ENCODE measurements at places on chromosomes 7 and 10. TPM values are rescaled to one million over a fixed set of nuclear protein-coding genes. Genes with fewer than 3 reads are reported as not detected.

PSPH gene
- 5.1 TPM for total RNA-seq

DNA sequence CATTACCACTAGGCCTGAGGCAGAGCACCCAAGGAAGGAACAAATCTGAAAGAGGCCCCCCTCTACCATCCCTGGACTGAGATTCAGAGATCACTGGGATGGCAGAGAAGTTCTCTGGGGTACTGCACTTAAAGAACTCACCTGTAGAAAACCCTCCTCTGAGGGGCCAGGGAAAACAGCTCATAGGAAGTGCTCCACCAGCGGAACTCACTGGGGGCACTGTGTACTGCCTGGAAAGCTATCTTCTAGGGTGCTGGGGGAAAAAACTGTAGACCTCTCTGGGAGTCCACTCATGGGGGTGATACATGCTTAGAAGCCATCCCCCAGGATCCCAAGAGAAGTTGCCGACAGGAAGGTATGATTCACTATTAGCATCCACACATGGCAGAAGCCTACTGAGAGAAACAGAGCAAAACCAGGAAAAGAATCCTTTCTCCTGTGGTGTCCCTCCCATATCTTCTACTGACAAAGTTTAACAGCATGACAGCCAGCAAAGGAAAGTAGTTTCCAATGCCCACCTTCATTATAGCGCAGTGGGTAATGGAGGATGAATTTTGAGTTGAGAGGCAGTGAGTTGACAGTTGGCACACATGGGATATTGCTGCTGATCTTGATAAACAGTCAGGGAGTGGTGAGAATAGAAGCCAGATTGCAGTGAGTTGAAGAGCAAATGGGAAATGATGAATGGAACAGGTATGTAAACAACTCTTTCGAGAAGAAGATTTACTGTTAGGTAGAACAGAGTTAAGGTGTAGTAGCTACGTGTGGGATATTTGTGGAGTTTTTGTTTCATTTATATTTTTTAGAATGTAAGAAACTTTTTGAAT is 20.9 kb downstream of the ANKIB1 start:
- DNase-seq: no peak
- H3K27ac ChIP-seq: no peak overlapping the region
- H3K4me1 ChIP-seq: no peaks in the 10 kb centered on the region
- no peaks in the 10 kb centered on the region for H3K27me3 ChIP-seq
- no peaks in the 10 kb centered on the region for H3K36me3 ChIP-seq

- no peak for DNase-seq
- no peak overlapping the region for H3K27ac ChIP-seq
- H3K27me3 ChIP-seq: no peaks in the 10 kb centered on the region
- peaks cover 7% of the 10 kb centered on the region for H3K4me1 ChIP-seq
- H3K36me3 ChIP-seq: no peaks in the 10 kb centered on the region
- no peak overlapping the region for H3K4me3 ChIP-seq
Observed at GRCh38 chr10:123577921-123578461, 88.2 kb upstream of the GPR26 start.

DNA sequence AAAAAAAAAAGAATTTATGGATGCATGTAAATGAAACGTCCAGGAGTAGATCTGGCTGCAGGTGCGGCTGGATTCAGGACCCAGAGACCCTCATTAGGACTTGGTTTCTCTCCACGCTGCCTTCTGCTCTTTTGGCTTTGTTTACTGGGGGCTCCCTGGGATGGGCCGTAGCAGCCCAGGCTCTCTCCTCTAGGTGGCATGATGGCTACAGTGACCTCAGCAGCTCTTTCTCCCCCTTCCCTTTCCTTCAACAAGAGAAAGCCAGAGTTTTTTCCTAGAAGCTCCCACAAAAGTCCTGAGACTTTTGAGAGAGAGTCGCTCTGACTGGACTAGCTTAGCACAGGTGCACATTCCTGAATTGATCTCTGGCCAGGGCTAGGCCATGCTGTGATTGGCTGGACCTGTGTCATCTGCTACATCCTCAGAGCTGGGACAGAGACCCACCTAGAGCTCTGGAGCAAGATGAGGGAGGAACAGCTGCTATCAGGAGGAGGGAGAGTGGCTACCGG is 67.8 kb upstream of the PDCD4 start:
- peak overlapping the region; percentile 31 for H3K27ac ChIP-seq
- no peak for DNase-seq
- no peaks in the 10 kb centered on the region for H3K36me3 ChIP-seq

TEX47 gene
- total RNA-seq: not detected

DNA sequence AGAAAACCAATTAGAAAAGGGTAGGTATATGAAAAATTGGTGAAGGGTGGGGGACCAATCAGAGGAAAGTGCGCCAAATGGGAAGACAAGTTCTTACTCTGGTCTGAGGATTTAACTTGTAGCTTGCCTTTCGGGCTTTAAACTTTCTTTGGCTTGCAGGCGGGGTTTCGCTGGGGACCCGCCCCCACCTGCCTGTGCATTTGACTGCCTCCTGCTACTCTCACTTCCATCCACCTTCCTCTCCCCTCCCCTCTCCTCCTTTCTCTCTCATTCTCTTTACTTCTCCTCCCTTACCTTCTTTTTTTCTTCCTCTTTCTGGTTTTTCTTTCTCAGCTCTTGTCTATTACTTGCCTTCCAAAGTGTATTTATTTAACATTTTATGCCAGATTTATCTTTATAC is 278.8 kb downstream of the DNAJB9 start:
- DNase-seq: no peak
- no peak overlapping the region for H3K27ac ChIP-seq
- H3K4me1 ChIP-seq: no peaks in the 10 kb centered on the region

GDF2 gene
- not detected for total RNA-seq

DNA sequence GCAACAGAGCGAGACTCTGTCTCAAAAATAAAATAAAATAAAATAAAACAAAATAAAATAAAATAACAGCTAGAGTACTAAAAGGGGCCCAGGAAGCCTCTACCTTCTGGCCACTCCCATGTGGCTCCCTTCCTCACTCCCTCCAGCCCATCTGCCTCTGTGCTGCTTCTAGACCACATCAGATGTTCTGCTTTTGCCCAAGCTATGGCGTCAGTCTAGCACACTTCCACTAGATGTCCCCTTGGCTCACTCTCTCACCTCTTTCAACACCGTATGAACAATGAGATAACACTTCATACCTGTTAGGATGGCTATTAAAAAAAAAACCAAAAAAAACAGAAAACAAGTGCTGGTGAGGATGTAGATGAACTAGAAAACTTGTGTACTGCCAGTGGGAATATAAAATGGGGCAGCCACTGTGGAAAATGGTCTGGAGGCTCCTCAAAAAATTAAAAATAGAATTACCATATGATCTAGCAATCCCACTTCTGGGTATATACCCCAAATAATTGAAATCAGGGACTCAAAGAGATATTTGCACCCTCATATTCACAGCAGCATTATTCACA is 132.3 kb downstream of the ARHGAP22 start:
- H3K27me3 ChIP-seq: no peaks in the 10 kb centered on the region
- H3K36me3 ChIP-seq: no peaks in the 10 kb centered on the region
- no peak for DNase-seq
- no peak overlapping the region for H3K27ac ChIP-seq
- no peaks in the 10 kb centered on the region for H3K4me1 ChIP-seq
- H3K4me3 ChIP-seq: no peak overlapping the region

CWF19L1 gene
- 27.2 TPM for total RNA-seq

IL2RA gene
- 48.2 TPM for total RNA-seq

IGF2BP3 gene
- total RNA-seq: 0.27 TPM

DNA sequence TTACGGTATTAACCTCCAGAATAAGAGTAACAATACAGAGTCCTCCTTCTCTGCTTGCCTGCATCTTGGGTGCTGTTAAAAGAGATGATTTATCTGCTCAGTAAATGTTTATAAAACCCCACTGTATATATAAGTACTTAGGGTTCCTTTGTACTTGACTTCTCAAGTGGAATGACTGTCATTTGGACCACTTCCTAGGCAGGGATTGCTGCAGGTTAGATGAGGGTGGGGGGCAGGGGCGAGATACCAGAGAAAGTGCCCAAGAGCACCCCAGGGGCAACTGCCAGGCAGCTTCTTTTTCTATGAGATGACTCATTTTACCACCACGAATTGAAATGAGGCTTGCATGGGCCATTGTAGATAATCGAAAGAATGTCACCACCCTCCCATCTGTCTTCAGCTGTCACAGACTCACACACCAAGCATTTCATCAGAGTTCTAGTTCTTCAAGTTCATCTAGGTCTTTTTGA is 421.9 kb upstream of the GALNT17 start:
- no peaks in the 10 kb centered on the region for H3K27me3 ChIP-seq
- no peak overlapping the region for H3K27ac ChIP-seq
- DNase-seq: no peak
- H3K4me1 ChIP-seq: peaks cover 11% of the 10 kb centered on the region
- no peaks in the 10 kb centered on the region for H3K36me3 ChIP-seq

DNA sequence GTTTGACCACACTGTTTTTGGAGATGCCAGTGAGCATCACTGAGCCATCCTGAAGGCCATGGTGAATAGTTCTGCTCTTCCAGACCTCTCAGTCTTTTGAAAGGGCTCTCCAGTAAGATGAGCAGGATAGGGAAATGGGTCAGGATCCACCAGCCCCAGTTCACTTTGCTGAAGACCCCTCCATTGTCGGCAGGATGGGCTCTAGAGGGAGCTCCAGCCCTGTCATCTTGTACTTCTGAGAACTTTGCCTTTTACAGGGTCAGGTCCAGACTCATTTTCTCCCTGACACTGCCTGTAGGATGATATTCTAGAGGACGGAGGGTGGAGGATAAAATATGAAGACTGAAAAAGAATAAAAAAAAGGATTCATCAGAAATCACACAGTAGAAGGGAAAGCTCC is 13.1 kb downstream of the LHFPL3 start:
- DNase-seq: no peak
- H3K27ac ChIP-seq: no peak overlapping the region
- no peaks in the 10 kb centered on the region for H3K4me1 ChIP-seq
- H3K4me3 ChIP-seq: no peak overlapping the region
- H3K27me3 ChIP-seq: no peaks in the 10 kb centered on the region
- H3K36me3 ChIP-seq: no peaks in the 10 kb centered on the region

DNA sequence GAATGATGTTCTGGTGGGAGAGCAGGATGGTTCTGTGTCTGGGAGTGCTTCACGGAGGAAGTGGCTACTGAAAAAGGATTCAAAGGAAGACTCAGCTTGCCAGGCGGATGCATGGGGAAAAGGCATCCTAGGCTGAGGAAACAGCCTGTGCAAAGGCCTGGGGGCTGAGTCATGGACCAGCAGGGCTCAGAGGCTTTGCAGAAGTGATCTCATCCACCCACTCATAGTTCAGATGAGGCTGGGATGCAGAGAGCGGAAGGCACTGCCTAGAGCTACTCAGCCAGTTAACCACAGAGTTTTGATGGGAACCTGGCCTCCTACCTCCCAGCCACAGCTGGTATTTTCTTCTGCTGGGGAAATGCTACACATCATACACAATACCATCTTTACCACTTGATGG is 15.8 kb upstream of the ADAMTS14 start:
- peaks cover 5% of the 10 kb centered on the region for H3K4me1 ChIP-seq
- H3K4me3 ChIP-seq: no peak overlapping the region
- H3K27ac ChIP-seq: no peak overlapping the region
- H3K36me3 ChIP-seq: no peaks in the 10 kb centered on the region
- H3K27me3 ChIP-seq: no peaks in the 10 kb centered on the region

DNA sequence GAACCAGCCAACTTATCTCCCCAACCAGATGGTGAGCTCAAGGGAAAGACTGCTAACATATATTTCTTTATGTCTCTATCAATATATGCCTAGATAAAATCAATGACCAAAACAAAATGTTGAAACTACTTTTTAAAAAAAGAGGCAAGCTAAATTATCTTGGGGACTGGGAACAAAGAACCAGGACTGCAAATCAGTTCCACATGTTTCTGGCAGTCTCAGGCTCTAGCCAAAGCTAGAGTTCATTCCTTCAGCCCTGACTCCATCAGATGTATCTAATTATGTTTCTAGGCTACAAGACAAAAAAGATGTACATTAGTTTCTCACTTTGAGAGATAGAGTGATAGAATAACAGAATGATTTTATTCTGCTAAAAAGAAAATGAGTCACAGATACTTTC is 1290.3 kb upstream of the SORCS1 start:
- no peak overlapping the region for H3K4me3 ChIP-seq
- H3K27ac ChIP-seq: no peak overlapping the region
- no peaks in the 10 kb centered on the region for H3K4me1 ChIP-seq
- no peaks in the 10 kb centered on the region for H3K36me3 ChIP-seq

ADRB1 gene
- 0.42 TPM for total RNA-seq

SLC26A4 gene
- total RNA-seq: 1.5 TPM

DNA sequence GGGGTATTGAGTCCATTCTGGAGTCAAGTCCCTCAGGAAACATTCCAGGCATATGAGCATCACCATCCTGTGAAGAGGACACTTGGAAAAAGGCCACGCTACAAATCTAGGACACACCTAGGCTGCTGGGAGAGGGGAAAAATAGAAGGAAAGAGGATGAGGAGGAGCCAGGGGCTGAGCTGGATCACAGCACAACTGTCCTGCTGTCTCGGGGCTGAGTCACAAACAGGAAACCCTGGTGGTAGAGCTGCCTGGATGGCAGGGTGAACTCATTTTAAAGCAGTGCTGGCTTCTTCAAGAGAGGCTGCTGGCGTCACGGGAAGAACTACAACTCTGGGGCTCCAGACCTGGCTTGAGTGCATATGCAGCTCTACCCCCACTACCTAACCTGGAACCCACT is 151.5 kb downstream of the RNF216 start:
- no peaks in the 10 kb centered on the region for H3K27me3 ChIP-seq
- peaks cover 60% of the 10 kb centered on the region for H3K4me1 ChIP-seq
- no peak overlapping the region for H3K27ac ChIP-seq
- no peak overlapping the region for H3K4me3 ChIP-seq
- DNase-seq: no peak

DNA sequence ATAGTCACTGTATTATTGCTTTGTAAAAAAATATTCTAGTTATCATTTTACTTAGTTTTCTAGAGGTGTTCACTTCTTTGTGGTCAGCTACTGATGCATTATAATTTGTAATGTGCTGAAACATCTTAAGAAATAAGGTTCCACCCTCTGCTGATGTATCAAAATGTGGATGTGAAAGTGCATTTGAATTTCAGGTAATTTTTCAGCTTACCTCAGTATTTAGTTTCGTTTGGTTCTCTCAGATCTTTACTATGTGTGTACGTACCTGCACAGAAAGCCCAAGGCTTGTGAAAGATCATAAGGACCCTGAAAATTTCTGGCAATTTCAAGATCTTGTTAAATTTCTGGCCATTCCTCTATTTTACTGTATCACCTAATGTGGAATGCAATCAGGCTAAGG is 542.3 kb upstream of the TPK1 start:
- no peaks in the 10 kb centered on the region for H3K27me3 ChIP-seq
- no peak overlapping the region for H3K27ac ChIP-seq
- H3K4me3 ChIP-seq: no peak overlapping the region
- no peak for DNase-seq
- H3K4me1 ChIP-seq: no peaks in the 10 kb centered on the region
- H3K36me3 ChIP-seq: no peaks in the 10 kb centered on the region

- no peak overlapping the region for H3K4me3 ChIP-seq
- no peak overlapping the region for H3K27ac ChIP-seq
- no peaks in the 10 kb centered on the region for H3K36me3 ChIP-seq
- no peaks in the 10 kb centered on the region for H3K4me1 ChIP-seq
Observed at GRCh38 chr10:37549054-37549453, 308.4 kb downstream of the ZNF248 start.

All from thoracic aorta (tissue), 2 donors.